Fibroblast of lung (primary cell): ENCODE measurements at places on chromosomes 3 and 15.

DNA sequence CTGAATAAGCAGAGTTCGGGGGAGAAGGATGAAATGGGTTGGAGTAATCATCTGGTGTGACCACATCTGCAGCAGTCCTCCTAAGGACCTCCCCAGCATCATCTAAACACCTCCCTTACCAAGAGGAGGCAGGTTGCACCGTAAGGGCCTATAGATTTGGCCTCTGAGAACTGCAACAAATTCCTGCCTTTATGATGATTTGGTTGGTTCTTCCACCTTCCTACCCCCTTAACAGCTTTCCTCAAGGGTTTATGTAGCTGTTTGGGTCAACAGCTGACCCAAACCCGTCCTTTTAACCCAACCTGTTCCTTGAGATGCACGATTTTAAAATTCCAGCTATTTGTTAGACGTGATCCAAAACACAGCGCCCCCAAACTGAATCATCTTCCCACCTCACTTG, 58.2 kb downstream of the AAGAB start:
- no peaks in the 10 kb centered on the region for H3K27me3 ChIP-seq
- H3K4me3 ChIP-seq = no peak overlapping the region
- peaks cover 17% of the 10 kb centered on the region for H3K36me3 ChIP-seq
- H3K4me1 ChIP-seq = peaks cover 27% of the 10 kb centered on the region

GRCh38 chr3:151015767-151016477, 43.4 kb upstream of the CLRN1 start:
- no peaks in the 10 kb centered on the region for H3K27me3 ChIP-seq
- H3K36me3 ChIP-seq = no peaks in the 10 kb centered on the region
- H3K4me1 ChIP-seq = no peaks in the 10 kb centered on the region
- DNase-seq = no peak
- no peak overlapping the region for H3K4me3 ChIP-seq

DNA sequence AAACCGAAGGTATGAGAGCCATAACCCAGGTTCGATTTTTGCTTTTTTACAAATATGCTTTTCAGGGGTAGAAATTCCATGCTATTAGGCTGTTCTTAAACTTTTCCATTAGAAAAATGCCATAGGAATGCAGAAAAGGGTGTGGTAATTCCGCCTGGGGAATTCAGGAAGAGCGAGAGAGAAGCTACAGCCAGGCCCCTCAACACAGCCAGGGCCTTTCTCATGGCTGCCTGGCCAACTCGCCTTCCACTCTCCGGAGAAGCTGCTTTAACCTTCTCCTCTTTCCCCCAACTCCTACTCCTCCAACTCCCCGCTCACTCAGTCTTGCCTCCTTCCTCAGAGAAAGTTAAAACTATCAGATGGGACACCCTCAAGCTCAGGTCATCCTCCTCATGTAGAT, 9.1 kb upstream of the TICRR start:
- DNase-seq = no peak
- peaks cover 6% of the 10 kb centered on the region for H3K27me3 ChIP-seq
- no peaks in the 10 kb centered on the region for H3K36me3 ChIP-seq
- H3K27ac ChIP-seq = no peak overlapping the region

DNA sequence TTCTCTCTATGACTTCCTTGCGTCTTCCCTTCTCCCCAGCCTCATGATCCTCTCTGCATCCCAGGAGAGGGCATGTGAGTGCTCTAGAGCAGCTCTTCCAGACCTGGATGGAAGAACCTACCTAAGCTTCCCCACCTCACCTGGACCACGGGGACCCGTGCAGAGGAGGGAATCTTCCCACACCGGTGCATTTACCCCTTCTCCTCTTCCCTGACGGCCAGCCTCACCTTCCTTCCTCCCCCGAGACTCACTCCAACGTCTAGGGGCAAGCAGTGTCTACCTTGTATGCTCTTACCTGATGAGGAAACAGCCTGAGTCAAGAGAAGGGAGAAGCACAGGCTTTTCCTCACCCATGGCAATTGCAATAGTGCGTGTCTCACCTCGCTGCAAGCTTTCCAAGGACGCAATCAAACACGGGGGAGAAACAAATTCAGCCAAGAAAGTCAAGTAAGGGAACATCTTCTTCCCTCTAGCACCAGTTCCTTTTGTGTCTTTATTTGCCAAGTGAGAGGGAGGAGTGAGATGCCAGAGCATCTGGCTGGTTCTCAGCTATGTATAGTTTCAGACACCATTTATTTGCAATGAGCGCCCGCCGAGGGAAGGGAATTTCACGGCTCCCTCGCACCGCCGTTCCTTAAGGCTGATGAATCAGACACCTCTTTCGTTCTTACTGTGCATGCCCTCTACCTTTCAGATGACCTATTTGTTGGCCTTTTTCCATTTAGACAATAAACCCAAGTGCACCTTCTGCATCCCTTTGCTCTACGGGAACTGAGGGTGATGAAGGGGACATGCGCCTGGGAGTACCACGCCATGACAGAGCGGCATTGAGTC, 1.8 kb upstream of the CCR9 start:
- H3K36me3 ChIP-seq = no peaks in the 10 kb centered on the region
- H3K27me3 ChIP-seq = peaks cover 20% of the 10 kb centered on the region
- DNase-seq = no peak
- H3K4me3 ChIP-seq = no peak overlapping the region
- H3K27ac ChIP-seq = no peak overlapping the region

GRCh38 chr3:43102773-43103480, 3.0 kb downstream of the POMGNT2 start:
- H3K27me3 ChIP-seq = no peaks in the 10 kb centered on the region
- H3K27ac ChIP-seq = no peak overlapping the region
- no peak overlapping the region for H3K4me3 ChIP-seq
- no peaks in the 10 kb centered on the region for H3K36me3 ChIP-seq
- DNase-seq = no peak

DNA sequence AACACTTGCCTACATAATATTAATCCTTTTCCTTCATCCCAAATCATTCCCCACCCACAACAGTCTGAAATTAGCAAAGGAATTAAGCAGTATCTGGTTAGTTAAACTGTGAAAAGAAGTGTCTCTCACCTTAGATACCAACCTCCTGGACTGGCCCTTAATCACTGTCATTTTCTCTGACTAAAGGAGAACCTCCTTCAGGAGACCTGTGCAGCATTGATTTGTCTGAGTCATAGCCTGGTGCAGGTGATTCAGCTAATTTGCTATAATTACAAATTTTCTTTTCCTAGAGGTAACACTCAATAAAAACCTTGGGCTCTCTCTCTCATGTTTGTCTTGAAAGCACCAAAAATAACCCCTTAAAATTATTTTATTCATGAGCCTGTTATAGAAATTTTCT, 279.8 kb upstream of the SEMA6D start:
- DNase-seq = no peak
- no peak overlapping the region for H3K27ac ChIP-seq
- peaks cover 10% of the 10 kb centered on the region for H3K4me1 ChIP-seq
- H3K4me3 ChIP-seq = no peak overlapping the region
- no peaks in the 10 kb centered on the region for H3K27me3 ChIP-seq

DNA sequence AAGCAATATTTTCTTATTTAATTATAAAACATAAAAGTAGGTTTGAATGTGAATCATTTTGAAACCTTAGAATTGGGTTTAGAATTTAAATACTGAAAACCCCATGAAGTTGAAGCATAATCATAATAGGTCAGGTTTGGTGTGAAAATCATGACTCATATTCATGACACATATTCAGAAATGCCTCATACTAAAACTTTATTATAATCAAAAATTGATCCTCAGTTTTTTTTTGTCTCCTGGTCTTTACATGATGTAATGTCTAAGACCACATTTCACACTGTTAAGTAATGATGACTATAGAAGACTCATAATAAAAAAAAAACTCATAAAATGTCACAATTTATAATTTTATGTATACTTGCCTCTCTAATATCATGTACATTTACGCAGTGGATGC, 190.4 kb downstream of the FOXP1 start:
- H3K27me3 ChIP-seq = no peaks in the 10 kb centered on the region
- H3K4me3 ChIP-seq = no peak overlapping the region
- no peak overlapping the region for H3K27ac ChIP-seq
- H3K4me1 ChIP-seq = peaks cover 10% of the 10 kb centered on the region
- H3K36me3 ChIP-seq = no peaks in the 10 kb centered on the region

DNA sequence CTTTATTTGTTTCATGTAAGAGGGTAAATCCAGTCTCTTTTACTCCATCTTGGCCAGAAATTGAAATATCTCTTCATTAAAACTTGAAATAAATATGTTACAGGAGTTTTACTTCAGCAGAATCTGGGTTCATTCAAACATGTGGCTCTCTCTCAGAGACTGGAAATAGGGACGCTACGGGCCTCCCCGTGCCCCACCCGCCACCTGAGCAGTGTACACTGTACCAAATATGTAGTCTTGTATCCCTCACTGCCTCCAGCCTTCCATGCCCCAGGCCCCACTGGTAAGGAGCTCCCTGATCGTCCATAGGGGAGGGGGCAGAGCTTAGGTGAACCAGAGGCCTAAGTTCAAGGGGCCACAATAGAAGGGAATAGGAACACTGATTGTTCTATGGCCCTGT, 36.0 kb downstream of the RPL39L start:
- H3K36me3 ChIP-seq = no peaks in the 10 kb centered on the region
- H3K4me1 ChIP-seq = peaks cover 4% of the 10 kb centered on the region
- H3K27ac ChIP-seq = no peak overlapping the region

DNA sequence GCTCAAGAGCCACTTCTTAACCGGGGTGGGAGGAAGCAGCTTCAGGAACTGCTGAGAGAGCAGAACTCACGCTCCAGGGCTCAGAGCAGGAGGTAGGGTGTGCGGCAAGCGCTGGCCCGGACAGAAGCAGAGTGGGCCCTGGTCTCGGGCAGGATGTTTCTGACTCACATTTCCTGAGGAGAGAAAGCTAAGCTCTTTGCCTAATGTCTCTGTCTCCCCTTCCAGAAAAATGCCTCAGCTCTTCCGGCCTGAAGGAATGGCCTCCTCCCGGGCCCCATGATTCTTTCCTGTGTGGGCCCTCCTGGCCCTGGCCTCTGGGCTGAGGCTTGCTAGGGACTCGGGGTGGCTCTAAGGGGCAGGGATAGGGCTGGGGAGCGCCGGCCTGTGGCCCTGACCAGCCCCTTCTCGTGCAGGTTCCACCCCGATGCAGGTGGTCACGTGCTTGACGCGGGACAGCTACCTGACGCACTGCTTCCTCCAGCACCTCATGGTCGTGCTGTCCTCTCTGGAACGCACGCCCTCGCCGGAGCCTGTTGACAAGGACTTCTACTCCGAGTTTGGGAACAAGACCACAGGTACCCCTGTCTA, 4.1 kb upstream of the STAB1 start:
- no peaks in the 10 kb centered on the region for H3K27me3 ChIP-seq
- no peak overlapping the region for H3K27ac ChIP-seq
- peaks cover 48% of the 10 kb centered on the region for H3K36me3 ChIP-seq
- DNase-seq = peak; percentile 53
- H3K4me1 ChIP-seq = peaks cover 9% of the 10 kb centered on the region
- H3K4me3 ChIP-seq = no peak overlapping the region

GRCh38 chr3:42489937-42490227, 12.6 kb upstream of the VIPR1 start:
- H3K4me1 ChIP-seq = no peaks in the 10 kb centered on the region
- H3K27me3 ChIP-seq = no peaks in the 10 kb centered on the region
- H3K27ac ChIP-seq = no peak overlapping the region
- no peak overlapping the region for H3K4me3 ChIP-seq
- no peaks in the 10 kb centered on the region for H3K36me3 ChIP-seq

DNA sequence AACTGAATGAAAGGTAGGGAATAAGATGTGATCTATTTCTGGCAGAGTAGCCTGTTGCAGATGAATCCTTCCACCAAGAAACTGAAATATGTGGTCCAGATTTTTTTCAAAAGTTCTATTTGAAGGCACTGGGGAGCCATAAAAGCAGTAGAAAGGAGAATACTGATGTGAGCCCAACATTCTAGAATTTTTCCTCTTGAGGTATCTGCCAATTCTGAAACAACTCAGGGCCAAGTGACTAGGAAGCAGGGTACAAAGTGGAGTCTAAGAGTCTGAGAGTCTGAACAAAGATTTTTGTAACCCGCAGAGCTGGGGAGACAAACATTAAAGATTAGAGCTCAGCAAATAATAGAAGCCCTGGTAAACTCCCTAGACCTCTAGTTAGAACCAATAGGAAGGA, 58.3 kb upstream of the SLCO3A1 start:
- no peak overlapping the region for H3K4me3 ChIP-seq
- H3K27me3 ChIP-seq = no peaks in the 10 kb centered on the region
- no peak for DNase-seq

GRCh38 chr3:14537590-14538450, 2.3 kb downstream of the GRIP2 start:
- no peaks in the 10 kb centered on the region for H3K4me1 ChIP-seq
- H3K36me3 ChIP-seq = no peaks in the 10 kb centered on the region
- no peak overlapping the region for H3K4me3 ChIP-seq
- DNase-seq = no peak

DNA sequence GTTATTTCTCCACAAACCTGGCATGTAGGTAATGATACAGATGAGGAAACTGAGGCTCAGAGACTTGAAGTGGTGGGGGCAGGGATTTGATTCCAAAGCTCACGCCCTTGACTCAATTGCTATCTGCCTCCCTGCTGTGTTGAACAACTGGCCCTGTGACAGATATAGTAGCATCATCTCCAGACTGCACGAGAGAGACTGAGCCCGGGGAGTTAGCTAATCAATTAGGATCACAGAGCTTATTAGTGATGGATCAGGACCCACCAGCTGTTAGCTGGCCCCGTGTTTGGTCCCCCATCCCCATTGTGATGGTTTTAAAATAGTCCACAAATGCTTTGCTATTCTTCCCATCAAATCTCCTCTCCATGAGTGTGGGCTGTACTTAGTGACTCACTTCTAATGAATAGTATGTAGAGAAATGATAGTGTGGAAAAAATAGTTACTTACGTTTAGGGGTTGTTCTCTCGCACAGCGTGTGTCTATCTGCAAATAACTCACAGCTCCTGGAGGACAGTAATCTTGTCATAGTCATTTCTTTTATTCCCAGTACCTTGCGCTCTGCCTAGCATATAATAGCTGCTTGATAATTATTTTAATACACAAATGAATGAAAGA, 74.4 kb upstream of the KLF13 start:
- no peak overlapping the region for H3K4me3 ChIP-seq
- no peak overlapping the region for H3K27ac ChIP-seq
- H3K27me3 ChIP-seq = peaks cover 8% of the 10 kb centered on the region
- H3K4me1 ChIP-seq = no peaks in the 10 kb centered on the region
- DNase-seq = no peak
- H3K36me3 ChIP-seq = no peaks in the 10 kb centered on the region

- DNase-seq = no peak
- no peak overlapping the region for H3K4me3 ChIP-seq
These were observed 6.3 kb upstream of the RTP2 start for GRCh38 chr3:187708696-187709095.
